ENCODE measurements at places on chromosomes 7 and 10.

DNA sequence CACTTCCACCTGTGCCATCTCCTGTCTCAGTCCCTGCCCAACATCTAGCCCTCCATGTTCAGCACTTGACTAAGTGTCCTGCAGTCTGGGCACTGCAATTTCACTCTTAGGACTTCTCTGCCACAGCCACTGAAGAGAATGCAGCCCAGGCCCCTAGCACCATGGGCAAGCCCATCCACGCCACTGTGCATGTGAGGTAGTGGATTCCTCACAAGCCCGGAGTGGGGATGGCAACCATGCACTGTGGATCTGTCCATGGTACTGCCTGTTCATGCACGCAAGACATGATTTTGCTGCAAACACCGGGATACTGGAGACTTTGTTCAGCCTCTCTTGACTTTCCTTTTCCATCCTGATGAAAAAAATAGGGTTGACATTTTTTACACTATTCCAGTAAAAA, 12.3 kb downstream of the DDC start:
- no peak for DNase-seq

GRCh38 chr10:4390219-4390618, 435.8 kb upstream of the AKR1E2 start:
- DNase-seq = no peak

GRCh38 chr7:22896917-22897316, 74.3 kb upstream of the TOMM7 start:
- no peak for DNase-seq

GRCh38 chr10:131897297-131897899, 3.4 kb upstream of the PPP2R2D start:
- no peak for DNase-seq

DNA sequence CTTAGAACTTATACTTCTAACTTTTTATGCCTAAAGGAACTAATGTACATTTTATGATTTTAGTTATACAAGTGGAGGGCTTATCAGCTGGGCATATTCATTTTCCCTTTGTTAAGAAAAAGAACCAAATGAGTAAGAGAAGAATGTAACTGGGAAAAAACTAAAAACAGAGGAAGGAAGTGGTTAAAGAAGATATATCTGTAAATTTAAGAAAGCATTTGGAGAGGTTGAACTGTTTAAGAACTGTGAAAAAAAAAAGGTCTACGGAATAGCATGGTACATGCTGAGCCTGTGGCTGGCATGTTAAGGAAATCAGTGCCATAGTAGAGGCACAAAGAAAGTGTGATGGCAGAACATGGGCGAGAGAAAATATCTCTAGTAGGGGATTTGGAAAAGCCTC, 6.2 kb downstream of the MDFIC start:
- DNase-seq = no peak

GRCh38 chr7:99061001-99061776, 82.7 kb downstream of the SMURF1 start:
- no peak for DNase-seq

DNA sequence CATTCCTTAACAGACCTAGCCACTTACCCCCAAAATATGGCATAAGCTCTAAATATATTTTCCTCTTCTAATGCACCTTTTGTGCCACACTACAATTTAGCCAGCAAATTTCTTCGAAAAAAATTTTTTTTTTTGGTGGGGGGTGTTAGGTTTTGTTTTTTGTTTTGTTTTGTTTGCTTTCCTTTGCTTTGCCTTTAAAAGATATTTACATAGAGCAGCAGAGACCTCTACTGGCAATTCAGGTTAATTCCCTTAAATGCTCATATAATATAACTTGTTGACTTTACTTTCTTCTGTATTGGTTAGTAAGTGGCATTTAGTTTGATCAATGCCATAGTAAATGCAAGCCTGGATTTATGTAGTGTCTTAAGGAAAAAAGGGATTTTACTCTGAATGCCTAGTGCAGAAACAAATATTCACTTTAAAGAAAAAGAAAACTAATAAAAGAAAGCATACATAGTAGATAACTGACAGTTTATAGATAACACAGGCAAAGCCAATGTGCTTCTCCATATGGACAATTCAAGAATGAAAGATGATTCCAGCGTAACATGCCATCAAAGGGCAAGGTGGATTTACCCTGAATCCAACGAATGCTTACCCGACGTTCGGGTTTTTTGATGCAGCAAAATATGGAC, 1250.6 kb downstream of the GATA3 start:
- no peak for DNase-seq

- DNase-seq = no peak
Measured at GRCh38 chr10:121036431-121036830, 185.3 kb downstream of the WDR11 start.

GRCh38 chr10:101415884-101416283, 61.9 kb downstream of the BTRC start:
- DNase-seq = no peak

DNA sequence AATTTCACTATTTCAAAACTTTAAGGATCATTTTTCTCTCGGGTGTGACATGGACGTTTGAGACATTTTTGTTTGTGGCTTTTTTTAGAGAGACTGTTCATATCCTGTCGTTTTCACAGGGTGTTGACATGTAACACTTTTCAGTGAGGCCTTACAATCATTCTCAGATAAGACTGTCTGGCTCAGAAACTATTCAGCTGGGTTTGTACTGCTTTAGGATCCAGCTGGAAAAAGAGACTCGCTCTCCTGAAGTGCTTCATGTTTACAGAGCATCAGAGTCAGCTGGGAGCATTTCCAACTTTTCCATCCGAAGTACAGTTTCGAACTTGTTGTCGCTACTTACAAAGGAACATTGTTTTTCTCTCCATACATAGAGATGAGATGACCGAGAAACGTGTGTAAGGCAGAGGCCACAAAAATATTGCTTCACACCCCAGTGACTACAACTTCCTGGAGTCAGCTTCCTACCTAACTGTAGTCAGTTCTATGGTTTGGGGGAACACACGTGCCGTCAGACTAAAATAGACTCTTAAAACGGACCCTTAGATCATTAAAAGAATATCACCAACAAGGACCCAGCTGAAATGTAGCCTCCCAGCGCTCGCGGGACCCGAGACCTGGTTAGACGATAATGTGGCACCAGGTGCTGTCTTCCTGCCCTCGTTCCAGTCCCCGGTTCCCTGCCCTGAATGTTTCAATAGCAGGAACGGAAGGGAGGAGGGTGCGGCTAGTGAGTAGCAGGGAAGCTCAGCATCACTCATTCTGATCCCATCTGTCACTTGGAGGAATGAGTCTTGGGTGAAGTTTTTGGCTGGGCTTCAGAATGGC, 78.0 kb downstream of the MKI67 start:
- no peak for DNase-seq

GRCh38 chr10:130547368-130547767, 411.2 kb downstream of the GLRX3 start:
- no peak for DNase-seq

GRCh38 chr7:115297656-115298055, 375.8 kb downstream of the MDFIC start:
- no peak for DNase-seq

DNA sequence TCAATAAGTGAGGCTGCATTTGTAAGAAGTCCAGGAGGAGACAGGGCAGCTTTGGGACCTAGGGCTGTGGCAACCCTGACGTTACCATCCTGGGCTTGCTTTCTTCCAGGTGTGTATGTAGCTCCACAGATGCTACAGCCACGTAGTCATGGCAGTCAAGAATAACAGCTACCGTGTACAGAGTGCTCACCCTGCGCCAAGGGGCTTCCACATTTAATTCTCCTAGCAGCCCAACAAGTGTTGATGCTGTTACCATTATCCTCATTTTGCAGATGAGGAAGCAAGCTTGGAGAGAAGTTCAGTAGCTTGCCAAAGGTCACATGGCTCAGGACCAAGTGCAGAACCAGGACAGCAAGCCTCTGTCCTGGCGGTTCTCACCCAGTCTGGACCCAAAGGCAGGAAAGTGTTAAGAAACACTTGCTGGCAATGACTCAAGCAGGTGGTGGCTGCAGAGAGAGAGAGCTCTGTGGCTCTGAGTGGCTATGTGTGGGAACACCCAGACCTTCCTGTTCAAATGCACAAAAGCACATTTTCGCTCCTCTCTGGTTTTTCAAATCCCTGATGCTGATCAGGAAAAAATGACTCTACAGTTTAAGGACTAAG, 89.8 kb downstream of the CREM start:
- DNase-seq = no peak

DNA sequence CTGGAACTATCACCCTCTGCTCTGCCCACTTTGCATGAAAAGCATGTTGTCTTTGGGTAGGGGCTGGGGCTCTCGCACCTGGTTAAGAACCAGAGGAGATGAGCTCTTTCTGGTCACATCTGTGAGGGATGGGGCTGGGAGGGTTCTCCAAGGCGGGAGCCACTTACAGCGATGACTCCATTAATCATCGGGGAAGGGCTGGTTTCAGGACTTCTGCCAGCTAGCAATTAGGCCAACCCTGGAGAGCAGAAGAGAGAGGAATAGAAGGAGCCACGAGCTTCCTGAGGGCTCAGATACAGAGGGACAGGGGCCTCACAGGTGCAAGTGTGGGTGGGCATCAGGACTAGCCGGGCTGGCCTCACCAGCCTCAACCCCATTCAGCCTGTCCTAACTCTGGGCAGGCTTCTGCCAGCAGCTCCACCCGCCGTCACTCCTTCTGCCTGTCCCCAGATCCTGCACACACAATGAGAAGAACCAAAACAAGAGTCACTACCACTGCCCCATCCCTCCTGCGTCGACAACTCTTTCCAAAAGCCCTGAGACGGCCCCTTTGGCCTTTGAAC, 8.4 kb downstream of the AQP1 start:
- no peak for DNase-seq

- no peak for DNase-seq
Measured at GRCh38 chr7:48301201-48301600, 129.9 kb downstream of the ABCA13 start.

- no peak for DNase-seq
Measured at GRCh38 chr10:32454148-32454547, 8.2 kb downstream of the CCDC7 start.

DNA sequence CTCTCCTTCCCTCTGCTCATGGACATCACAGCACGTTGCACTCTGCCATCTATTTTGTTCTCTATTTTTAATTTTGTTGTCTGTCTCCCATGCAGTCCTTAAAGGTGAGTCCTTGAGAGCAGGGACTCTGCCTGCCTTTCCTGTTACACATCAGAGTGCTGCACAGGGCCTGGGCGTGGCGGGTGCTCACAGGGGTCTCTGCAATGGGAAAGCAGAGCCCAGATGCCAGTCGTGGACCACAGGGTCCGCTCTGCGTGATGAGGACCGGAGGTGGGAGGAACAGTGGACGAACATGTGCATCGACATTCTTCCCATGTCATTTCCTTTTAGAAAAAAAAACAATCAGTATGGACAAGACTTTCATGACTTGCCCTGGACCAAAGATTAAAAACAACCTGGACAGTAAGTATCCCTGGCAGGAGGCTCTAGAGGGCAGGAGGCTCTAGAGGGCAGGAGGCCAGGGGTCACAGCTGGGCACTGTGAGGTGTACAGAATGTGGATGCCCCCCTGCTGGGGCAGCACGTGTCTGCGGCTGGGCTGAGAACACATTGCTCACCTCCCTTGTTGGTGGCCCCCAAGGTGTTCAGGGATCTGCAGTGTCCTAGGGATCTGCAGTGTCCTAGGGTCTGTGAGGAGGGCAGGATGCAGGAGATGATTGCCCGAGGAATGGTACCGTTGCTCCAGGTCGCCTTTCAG, 29.6 kb upstream of the ZNF488 start:
- no peak for DNase-seq

GRCh38 chr10:97914171-97914836, 64.7 kb downstream of the GOLGA7B start:
- no peak for DNase-seq

DNA sequence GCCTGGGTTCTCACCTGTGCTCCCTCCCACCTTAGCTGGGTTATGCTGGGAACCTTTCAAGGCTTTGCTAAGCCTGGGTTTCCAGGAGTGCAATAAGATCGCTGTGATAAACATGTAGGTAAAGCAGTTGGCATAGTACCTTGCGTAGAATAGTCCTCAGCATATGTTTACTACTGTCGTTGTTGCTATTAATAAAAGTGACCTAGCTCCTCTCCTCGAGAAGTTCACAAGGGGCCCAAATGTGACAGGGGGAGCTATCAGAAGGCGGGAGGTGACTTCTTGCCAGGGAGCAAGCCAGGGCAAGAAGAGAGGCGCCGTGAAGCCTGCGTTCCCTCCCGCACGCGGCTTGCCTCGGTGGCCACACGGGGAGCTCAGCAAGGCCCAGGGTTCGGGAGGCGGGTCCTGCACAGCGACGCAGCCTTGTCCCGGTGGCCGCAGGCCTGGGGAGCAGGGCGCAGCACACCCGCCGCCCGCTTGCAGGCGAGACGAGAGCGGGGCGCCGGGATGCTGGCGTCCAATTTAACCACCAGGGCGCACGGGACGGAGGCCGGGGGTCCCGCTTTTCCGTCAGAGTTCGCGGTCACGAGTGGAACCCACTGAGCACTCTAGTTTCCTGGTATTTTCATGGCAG, 106.2 kb downstream of the SNX10 start:
- no peak for DNase-seq

GRCh38 chr10:21732067-21732772, 198.2 kb downstream of the MLLT10 start:
- no peak for DNase-seq

DNA sequence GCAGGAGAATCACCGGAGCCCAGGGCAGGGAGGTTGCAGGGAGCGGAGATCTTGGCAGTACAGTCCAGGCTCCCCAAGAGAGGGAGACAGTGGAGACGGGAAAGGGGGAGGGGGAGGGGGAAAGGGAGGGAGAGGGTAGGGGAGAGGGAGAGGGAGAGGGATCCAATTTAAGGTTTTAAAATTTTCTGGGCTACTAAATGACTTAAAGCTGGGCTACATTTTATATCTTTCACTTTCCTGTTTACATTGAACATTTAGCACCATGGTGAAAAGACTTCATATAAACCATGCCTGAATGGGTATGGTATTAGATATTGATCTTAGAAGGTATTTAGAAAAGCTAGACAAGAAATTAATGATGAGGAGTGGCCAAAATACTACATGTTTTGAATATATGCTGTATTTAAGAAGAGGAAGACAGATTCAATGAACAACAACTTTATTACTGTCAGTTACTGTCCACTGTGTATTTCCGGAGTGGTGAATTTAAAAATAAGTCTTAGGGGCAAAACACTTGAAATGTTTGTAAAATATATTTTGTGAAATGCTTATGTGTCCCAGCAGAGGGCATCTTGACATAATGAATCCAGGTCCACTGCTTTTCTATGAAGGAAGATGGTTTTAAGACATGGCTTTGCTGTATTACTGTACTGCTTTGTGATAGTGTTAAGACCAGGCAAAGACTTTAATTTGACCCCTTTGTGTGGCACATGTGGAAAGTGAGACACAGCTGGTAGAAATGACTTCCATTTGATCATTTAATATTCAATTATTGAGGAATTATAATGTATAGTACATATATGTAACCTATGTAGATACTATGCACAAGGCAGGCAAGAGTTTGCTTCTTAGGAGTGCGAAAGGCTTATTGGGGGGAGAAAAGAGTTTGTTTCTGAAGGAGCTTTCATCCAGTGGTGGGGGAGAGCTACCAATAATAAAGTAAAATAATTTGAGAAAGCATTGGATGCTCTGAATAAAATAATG, 52.8 kb downstream of the NRF1 start:
- no peak for DNase-seq

Data from stimulated activated naive CD4-positive, alpha-beta T cell treated with Interleukin-2 at 50 U/mL for 16 hours (primary cell).